ENCODE measurements at places on chromosomes 4 and X. TPM values are rescaled to one million over a fixed set of nuclear protein-coding genes. Genes with fewer than 3 reads are reported as not detected.

ASB11 gene
- total RNA-seq: 128 TPM

DNA sequence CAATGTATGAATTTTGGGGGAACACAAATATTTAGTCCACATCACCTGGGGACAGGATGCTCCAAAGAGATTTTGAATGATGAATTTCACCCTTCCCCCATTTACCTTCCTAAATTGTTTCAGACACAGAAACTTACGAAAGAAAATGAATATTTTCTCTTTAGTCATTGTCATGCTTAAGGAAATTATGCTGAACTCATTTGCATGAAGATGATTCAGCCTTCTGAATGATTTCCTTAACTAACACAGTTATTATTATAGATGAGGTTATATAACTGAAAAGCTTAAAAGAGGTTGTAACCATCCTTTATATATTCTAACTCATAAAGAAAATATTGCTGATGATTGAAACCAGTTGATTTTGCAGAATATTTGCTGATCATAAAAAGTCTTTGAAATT lies 61.1 kb downstream of the KCNIP4 start:
- H3K27me3 ChIP-seq: no peaks in the 10 kb centered on the region
- no peak overlapping the region for H3K4me3 ChIP-seq
- no peaks in the 10 kb centered on the region for H3K4me1 ChIP-seq
- no peak overlapping the region for H3K27ac ChIP-seq
- DNase-seq: no peak

XPNPEP2 gene
- total RNA-seq: 2.2 TPM

DNA sequence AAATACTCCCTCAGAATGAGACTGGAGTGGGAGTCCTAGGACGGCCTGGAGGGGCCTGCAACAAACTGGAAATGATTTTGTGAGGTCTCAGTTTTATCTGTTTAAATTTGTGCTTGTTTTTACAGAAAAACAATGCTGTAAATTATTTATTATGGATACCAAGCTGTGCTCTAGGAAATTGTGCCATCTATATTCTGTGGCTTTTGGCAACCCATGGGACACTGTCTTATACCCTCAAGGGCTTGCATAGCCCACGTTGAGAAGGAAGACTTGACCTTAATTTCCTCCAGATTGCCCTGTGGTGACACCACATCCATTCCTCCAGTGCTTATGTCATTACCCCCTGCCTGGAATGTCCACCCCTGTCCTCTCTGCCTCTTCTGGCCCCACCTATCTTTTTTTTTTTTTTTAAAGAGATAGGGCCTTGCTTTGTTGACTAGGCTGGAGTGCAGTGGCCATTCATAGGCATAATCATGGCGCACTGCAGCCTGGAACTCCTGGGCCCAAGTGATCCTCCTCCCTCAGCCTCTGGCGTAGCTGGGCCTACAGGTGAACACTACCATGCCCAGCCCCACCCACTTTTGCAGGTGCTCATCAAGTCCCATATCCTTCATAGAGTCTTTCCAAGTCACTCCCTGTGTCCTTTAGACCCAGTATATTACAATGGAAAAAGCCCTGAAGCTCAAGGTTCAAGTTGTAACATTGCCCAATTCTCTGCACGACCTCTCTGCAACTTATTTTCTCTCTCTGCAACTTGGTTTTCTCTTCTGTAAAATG lies 77.4 kb downstream of the HPRT1 start:
- H3K27me3 ChIP-seq: no peaks in the 10 kb centered on the region
- peaks cover 9% of the 10 kb centered on the region for H3K4me1 ChIP-seq
- H3K36me3 ChIP-seq: no peaks in the 10 kb centered on the region
- H3K27ac ChIP-seq: peak overlapping the region; percentile 44
- no peak overlapping the region for H3K4me3 ChIP-seq
- DNase-seq: no peak
